ENCODE measurements at places on chromosomes 3 and 15.

GRCh38 chr15:41934843-41935242 is 37.5 kb downstream of the EHD4 start:
- no peak for DNase-seq

DNA sequence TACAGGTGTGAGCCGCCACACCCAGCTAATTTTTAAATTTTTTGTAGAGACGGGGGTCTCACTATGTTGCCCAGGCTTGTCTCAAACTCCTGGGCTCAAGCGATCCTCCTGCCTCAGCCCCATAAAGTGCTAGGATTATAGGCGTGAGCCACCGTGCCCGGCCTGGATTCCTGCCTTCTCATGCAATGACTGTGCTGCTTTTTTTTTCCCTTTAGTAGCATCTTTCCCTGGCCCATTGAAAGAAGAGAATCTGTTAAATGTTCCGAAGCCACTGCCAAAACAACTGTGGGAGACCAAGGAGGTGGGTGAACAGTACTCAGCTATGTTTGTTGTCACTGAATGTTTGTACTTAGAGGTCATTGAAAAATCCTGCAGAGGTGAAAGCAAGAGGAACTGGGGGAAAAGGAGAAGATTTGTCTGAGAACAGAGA is 88.0 kb downstream of the CRTC3 start:
- DNase-seq: no peak

- no peak for DNase-seq
Observed at GRCh38 chr3:72013084-72013483, 228.1 kb upstream of the PROK2 start.

DNA sequence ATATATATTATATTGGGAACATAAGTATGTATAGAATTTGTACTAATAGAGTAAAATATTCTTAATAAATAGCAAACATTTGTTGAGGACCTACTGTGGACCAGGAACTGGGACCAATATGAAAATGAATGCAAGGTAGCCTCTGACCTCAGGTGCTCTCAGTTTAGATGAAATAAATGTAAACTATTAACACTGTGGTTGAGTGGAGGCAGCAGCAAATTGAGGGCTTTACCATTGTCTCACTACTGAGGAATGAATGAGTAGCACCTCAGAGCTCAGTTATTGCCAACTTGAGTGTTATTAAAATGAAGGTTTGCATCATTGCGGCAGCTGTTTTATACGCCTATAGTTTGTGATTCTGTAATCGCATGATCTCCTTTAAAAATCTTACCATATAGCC is 90.9 kb upstream of the CGNL1 start:
- no peak for DNase-seq

- no peak for DNase-seq
Observed at GRCh38 chr15:63135281-63135680, 13.6 kb downstream of the LACTB start.

- DNase-seq: no peak
Observed at GRCh38 chr3:72126441-72127223, 341.7 kb upstream of the PROK2 start.

GRCh38 chr3:29083676-29084075 is 197.2 kb upstream of the RBMS3 start:
- no peak for DNase-seq

GRCh38 chr15:77201665-77202064 is 130.8 kb upstream of the TSPAN3 start:
- no peak for DNase-seq

- no peak for DNase-seq
Observed at GRCh38 chr15:25690673-25691543, 172.2 kb downstream of the ATP10A start.

- DNase-seq: no peak
Observed at GRCh38 chr3:188780193-188781147, 391.3 kb upstream of the TPRG1 start.

GRCh38 chr3:197675951-197676350 is 60.8 kb downstream of the RUBCN start:
- no peak for DNase-seq

DNA sequence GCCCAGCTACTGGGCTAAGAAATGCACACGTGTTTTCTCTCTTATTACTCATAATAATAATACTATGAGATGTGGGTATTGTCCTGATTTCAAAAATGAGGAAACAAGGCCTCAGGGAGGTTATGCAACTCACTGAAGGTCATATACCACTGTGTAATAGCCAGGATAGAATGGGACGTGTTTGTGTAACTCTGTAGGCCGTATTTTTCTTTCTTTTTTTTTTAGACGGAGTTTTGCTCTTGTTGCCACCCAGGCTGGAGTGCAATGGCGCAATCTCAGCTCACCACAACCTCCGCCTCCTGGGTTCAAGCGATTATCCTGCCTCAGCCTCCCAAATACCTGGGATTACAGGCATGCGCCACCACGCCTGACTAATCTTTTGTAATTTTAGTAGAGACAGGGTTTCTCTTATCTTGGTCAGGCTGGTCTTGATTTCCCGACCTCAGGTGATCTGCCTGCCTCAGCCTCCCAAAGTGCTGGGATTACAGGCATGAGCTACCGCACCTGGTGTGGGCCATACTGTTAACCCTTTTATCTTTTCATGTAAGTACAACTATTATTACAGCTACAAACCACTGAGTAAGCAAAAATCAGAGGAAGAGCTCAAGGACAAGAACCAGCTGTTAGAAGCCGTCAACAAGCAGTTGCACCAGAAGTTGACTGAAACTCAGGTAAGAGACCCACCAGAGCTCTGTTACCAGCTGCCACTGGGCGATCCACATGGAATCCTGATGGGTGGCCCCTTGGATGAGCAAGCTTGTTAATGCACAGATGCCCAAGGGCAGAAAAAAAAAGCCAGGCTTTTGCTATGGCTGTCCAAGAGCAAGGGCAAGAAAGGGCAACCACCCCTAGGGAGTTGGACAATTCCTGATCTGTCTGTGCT is 6.7 kb downstream of the KNSTRN start:
- no peak for DNase-seq

GRCh38 chr3:142088522-142088921 is 60.8 kb downstream of the TFDP2 start:
- DNase-seq: no peak

GRCh38 chr15:90037961-90038631 is 37.0 kb downstream of the ZNF710 start:
- no peak for DNase-seq

GRCh38 chr3:24764236-24764915 is 269.7 kb upstream of the THRB start:
- no peak for DNase-seq

DNA sequence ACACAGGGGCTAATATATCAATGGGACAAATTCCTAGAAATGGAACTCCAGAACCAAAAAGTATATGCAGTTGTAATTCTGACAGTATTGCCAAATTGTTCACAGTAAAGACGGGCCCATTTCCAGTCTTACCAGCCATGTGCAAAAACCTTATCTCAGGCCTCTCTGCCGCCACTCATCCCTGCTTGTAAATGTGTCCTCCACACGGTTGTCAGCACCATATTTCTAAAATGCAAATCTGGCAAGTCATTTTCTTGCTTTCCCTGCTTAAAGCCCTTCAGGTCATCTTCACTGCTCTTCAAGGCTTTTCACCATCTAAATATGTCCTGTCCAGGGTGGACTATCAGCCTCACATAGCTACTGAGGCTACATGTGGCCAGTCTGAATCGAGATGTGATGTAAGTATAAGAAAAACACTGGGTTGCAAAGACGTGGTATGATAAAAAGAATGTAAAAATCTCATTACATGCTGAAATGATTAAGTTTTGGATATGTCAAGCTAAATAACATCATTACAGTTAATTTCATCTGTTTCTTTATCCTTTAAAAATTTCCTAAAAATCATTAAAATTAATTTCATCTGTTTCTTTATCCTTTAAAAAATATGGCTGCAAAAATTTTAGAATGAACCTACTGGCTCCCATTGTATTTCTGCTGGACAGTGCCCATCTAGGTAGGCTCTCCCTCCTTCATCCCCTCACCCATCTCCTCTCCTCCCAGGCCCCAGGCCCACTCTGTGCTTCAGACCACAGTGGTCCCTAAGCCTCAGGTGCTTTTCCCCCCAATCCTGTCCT is 980 bp downstream of the PARP9 start:
- DNase-seq: no peak

GRCh38 chr3:187197335-187197649 is at the start of gene RTP1:
Gene RTP1, plus strand, starts transcription at chr3:187197486. Its CDS starts 30 bp downstream, at chr3:187197516.
- peak; percentile 62 for DNase-seq

GRCh38 chr3:189108067-189108466 is 63.7 kb upstream of the TPRG1 start:
- no peak for DNase-seq

DNA sequence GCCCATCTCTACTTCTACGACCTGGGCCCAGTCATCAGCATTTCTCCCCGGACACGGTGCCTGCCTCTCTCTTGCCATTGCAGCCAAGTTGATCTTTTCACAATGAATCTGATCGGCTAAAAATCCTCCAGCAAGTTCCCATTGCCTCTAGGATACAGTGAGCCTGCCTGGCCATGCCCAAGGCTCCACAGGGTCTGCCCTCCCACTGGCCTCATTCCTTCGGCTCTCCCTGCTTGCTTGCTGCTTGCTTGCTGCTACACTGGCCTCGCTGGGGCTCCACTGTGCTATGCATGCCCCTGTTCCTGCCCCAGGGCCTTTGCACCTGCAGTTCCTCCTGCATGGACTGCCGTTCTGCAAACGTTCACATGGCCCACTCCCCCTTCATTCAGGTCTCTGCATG is 2.0 kb downstream of the ABTB1 start:
- DNase-seq: no peak

- no peak for DNase-seq
Observed at GRCh38 chr3:181892848-181893247, 181.1 kb downstream of the SOX2 start.

DNA sequence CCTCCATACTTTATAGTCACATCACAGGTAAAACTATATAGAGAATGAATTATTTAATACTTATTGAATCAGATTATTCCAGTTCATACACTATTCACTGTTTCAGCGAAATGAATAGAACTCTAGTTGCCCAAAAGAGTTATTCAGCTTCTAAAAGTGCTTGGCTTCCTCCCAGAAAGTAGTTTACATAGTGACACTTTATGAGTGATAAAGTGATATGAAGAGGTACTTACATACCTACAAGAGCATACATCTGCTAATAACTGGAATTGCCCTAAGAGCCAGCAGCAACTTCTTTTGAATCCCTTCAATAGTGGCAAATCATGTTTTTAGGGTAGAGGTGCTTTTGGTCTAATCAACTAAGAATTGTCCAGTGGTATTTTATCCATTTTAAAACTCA is 635.1 kb upstream of the AGTR1 start:
- DNase-seq: no peak

- peak; percentile 77 for DNase-seq
Observed at GRCh38 chr15:92346063-92346462, 47.6 kb upstream of the ST8SIA2 start.

DNA sequence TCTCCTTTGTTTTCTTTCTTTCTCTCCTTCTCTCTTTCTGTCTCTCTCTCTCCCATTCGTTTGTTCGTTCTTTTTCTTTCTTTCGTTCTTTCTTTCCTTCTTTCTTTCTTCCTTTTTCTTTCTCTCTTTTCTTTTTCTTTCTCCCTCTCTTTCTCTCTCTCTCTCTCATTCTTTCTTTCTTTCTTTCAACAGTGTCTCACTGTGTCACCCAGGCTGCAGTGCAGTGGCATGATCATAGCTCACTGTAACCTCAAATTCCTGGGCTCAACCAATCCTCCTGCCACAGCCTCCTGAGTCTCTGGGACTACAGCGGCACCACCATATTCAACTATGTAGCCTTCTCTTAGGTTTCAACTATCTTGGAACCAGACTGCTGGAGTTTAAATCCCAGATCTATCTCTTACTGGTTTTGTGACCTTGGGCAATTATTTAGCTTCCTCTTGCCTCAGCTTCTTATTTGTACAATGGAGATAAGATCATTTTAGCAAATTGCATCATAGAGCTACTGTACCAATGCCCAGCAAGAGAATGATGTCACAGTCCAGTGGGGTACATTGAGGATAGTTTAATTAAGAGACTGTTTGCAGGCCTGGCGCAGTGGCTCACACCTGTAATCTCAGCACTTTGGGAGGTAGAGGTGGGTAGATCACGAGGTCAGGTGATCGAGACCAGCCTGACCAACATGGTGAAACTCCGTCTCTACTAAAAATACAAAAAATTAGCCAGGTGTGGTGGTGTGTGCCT is 27.3 kb upstream of the PARL start:
- DNase-seq: no peak

GRCh38 chr15:89367485-89368451 is 33.1 kb upstream of the POLG start:
- DNase-seq: peak; percentile 80

- no peak for DNase-seq
Observed at GRCh38 chr3:138696666-138697370, 88.2 kb downstream of the FAIM start.

GRCh38 chr15:90059208-90059985 is 42.9 kb downstream of the IDH2 start:
- DNase-seq: no peak

DNA sequence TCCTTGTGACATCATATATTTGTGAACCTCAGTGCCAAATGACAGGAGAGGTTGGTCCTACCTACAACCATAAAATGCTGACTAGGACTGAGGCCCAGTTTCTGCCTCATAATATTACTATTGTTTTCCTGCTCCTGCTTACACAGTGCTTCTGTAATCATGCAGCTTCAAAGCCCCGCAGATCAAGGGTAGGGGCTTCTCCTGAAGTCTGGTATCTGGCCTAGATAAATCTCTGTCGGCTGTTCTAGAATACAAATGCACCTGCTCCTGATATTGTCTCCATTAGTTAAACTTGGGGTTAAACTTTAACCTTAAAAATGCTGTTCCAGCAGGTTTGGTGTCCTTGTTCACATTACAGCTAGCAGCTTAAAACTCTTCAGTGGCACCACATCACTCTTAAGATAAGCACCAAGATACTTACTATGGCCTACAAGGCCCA is 552.4 kb downstream of the TUSC7 start:
- no peak for DNase-seq

GRCh38 chr3:144760831-144761230 is 789.2 kb downstream of the DIPK2A start:
- no peak for DNase-seq

DNA sequence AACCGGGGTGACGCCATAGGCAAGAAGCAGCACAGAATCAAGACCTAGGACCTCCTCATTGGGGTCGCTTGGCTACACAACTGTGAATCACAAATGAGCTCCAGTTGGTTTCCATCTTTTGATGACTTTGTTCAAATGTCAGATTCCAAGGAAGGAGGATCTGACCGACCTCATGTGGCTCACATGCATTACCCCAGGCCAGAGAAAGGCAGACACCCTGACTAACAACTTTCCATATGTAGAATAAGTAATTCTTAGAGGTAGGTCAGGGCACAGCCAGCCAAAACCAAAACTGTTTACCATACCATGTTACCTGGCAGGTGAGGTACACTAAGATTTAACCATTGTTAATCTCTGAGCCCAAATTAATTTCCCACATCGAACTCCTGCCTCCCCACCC is 96.5 kb downstream of the CCNL1 start:
- no peak for DNase-seq

Measured in neural progenitor cell (in vitro differentiated cells).